ENCODE measurements at places on chromosomes 12 and 14.

- DNase-seq = no peak
Observed at GRCh38 chr12:96570579-96570978, 81.2 kb downstream of the CFAP54 start.

GRCh38 chr14:22073801-22074200, 400.2 kb upstream of the OR4E1 start:
- DNase-seq = no peak

- DNase-seq = no peak
Observed at GRCh38 chr12:6328945-6329702, 12.8 kb downstream of the TNFRSF1A start.

- no peak for DNase-seq
Observed at GRCh38 chr12:10241290-10241689, 28.6 kb downstream of the GABARAPL1 start.

DNA sequence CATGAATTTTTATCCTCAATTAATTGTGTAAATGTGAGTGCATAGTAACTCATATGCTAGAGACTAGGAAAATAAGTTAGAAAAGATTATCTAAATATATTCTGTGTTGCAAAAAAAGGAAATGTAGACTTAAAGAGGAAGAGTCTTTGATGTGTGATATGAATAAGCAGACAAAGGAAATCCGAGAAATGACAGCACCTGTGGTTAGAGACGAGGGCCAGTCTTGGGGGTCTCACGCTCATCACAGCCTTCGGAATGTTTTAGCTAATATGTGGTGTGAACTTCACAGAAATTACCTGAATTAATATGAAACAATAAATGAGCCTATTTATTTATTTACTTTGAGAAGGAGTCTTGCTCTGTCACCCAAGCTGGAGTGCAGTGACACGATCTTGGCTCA, 11.6 kb downstream of the ATP6V0A2 start:
- DNase-seq = no peak

GRCh38 chr14:74580275-74580672, 31.8 kb downstream of the LTBP2 start:
- no peak for DNase-seq

- no peak for DNase-seq
Observed at GRCh38 chr12:530821-531220, 71.1 kb downstream of the B4GALNT3 start.

- DNase-seq = no peak
Observed at GRCh38 chr12:2287589-2287988, 234.8 kb downstream of the CACNA1C start.

GRCh38 chr14:36605506-36605857, 23.1 kb upstream of the NKX2-8 start:
- DNase-seq = no peak

DNA sequence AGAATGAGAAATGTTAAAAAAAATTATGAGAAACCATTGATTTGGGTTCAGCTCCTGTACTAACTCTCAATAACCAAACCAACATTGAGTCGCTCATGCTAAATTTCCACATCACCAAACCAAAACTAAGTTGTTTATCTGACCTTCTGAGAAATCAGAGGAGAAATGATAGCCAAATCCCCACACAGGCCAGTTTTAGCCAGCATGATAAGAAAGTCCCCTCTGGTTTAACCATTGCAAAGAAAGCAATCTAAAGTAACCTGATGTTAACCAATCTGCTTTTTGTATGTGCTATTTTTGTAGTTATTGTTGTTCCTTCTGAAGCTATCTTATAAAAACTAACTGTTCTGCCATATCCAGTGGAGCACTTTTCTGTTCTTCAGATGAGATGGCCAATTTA, 599.7 kb downstream of the SLC16A7 start:
- DNase-seq = no peak

DNA sequence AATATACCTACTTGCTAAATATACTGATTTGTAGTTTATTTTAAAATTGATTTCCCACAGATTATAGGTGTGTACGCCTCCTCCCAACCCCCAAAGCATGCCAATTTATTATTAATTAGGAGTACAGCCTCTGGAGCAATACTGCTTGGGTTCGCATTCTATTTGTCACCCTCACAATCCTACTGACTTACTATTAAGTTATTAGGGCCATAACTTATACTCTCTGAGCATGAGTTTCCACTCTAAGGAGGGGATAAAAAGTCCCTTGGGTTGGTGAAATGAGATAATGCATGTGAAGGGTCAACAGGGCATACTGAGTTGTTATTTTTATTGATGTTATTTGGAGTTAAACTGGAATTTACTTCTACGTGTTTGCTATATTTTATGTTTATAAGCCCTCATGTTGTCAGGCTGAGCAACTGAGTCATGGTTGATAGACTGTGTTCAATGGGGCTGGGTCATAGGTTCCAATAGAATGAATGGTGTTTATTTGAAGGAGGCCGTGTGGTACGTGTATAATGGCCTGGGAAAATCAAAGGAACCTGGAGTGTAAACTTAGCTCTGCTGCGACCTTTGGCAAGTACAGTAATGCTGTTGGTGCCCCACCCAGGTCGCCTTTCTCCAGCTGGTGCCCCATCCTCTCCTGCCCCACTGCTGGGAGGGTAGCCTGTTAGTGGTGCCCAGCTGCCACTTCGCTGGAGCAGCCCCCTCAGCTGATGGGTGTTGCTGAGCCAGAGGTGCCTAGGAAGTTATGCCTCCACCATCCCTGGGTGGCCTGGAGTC, 99.3 kb upstream of the PTPRB start:
- no peak for DNase-seq

GRCh38 chr12:68636268-68636667, 25.6 kb downstream of the RAP1B start:
- no peak for DNase-seq
